H4 (cell line): ENCODE measurements at places on chromosomes 2 and 18.

DNA sequence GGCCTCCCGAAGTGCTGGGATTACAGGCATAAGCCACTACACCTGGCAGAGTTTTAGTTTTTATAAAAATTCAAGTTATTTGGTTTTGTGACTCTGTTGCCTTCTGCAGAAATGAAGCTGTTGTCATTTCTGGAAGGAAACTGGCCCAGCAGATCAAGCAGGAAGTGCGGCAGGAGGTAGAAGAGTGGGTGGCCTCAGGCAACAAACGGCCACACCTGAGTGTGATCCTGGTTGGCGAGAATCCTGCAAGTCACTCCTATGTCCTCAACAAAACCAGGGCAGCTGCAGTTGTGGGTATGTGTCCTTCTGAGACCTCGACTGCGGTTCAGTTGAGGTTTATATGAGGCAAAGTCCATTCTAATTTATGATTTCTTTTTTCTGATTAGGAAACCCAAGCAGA is 7.2 kb downstream of the MTHFD2 start:
- no peak for DNase-seq

- no peak for DNase-seq
Measured at GRCh38 chr2:26148501-26148900, 24.4 kb upstream of the GAREM2 start.

- no peak for DNase-seq
Measured at GRCh38 chr18:30135938-30136337, 906.6 kb downstream of the DSC3 start.

GRCh38 chr2:216508229-216508628 is 9.6 kb downstream of the RPL37A start:
- no peak for DNase-seq

GRCh38 chr18:29749704-29750103 is 1292.8 kb downstream of the DSC3 start:
- no peak for DNase-seq

GRCh38 chr2:135701442-135701841 is 40.2 kb upstream of the UBXN4 start:
- peak; percentile 12 for DNase-seq

GRCh38 chr2:221563270-221563985 is 8.7 kb downstream of the EPHA4 start:
- no peak for DNase-seq

DNA sequence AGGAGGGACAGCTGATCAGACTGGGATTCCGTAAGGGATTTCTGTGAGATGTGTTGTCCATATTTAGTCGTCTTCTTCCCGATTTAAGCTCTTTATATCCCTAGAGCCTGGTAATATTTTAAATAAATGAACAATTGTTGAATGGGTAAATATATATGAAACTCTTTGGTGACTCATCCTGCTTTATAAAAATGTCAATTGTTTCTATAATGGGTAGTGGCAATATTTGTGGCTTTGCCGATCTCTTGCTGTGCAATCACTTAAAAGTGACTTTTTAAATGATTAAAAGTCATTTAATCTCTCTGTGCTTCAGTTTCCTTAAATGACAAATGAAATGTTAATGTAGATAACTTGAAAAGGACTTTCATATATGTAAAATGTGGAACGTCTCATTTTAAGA is 339.2 kb downstream of the RNF144A start:
- no peak for DNase-seq

GRCh38 chr2:96554293-96555145 is 18.0 kb downstream of the ARID5A start:
- DNase-seq, result peak; percentile 37

DNA sequence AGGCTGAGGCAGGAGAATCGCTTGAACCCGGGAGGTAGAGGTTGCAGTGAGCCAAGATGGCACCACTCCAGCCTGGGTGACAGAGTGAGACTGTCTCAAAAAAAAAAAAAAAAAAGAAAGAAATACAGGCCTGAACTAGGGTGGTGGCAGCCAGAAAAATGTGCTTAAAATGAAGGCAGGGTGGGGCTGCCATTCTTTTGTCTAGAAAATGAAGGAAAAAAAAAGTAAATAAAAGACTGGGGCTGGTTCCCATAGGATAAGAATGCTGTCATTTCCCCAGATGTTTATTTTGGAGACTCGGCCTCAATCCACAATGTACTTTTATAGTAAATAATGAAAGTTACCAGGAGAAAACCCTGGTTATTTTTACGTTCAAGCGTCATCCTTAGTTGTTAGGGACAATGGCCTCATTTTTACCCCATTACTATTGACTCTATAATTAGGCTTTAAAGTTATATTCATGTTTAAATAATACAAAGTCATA is 58.9 kb downstream of the ATP8B1 start:
- DNase-seq, result peak; percentile 61

DNA sequence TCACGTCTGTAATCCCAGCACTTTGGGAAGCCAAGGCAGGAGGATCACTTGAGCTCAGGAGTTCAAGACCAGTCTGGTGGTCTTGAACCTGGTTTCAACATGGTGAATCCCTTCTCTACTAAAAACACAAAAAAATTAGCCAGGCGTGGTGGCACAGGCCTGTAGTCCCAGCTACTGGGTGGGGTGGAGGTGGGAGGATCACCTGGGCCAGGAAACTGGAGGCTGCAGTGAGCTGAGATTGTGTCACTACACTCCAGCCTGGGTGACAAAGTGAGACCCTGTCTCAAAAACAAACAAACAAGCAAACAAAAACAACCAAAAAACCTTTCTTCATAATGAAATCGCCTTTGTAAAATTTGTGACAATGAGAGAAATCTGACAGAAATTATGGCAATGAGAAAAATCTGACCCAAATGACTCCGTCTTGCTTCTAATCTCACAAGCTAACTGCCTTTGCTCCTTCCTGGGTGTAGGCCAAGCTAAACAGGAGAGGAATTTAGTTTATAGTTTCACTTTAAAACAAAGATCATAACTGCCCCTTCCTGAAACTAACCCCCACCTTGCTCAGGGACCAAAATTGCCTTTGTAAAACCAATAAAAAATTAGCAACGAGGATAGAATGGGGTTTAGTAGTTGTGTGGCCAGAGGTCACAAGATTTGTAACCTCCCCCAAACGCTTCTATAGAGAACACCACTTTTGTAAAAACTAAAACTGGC is 60.7 kb upstream of the KIF5C start:
- peak; percentile 63 for DNase-seq

DNA sequence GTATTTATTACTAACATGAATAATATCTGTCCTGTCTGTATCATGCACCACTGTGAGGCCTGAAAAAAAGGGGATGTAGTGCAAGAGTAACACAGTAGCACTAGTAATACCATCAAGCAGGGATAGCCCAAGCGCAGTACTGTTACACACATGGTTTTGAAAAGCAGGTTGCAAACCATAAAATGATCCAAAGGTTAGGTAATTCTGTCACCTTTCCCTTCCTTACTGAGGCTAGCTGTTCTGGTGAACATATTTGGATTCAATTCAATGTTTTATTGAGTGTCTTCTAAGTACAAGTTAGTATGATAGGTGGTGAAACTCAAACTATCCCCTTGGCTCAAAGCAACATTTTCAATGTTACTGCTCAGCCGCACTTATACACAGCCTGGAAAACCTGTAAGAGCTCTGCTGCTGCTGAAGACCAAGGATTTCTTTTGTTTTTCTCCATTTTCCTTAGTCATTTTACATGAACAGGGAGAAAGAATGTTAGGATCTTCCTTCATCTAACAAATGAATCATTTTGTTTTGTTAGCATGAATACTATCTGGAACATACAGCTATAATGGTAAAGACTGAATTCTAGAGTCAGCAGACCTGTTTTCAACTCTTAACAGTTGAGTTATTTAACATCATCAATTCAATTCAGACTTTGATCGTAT is 102.5 kb upstream of the ITPRID2 start:
- no peak for DNase-seq

- peak; percentile 40 for DNase-seq
Measured at GRCh38 chr2:199704358-199705238, 146.4 kb downstream of the FTCDNL1 start.

DNA sequence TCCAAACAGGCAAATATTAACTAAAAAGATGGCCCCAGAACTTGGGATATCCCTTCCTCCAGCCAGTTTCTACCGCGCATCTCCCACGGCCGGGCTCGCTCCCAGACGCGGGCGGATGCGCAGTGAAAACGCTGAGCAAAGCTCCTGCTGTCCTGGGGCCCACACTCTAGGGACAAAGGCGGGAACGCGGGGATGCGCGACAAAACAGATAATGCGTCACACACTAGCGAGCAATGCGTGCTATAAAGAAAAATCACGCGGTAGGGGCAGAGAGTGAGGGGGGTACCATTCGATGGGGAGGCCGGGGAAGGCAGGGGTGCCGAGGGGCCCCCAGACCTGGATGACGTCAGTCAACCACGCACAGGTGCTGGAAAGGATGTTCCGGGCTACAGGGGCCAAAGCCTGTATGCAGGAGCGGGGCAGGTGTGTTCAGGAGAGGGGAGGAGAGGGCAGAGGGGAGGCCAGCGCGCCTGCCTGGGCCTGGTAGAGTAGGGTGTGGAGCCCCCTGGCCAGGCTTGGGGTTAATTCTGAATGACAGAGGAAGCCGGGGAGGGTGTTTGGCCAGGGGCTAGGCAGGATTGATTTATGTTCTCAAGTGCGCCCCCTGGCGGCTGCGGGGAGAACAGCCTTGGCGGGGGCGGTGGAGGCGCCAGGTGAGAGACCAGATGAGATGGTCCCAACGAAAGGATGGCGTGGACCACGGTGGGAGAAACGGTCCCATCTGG is 14.9 kb upstream of the ITM2C start:
- no peak for DNase-seq

GRCh38 chr2:74039611-74040010 is 54.9 kb downstream of the TET3 start:
- DNase-seq, result no peak

DNA sequence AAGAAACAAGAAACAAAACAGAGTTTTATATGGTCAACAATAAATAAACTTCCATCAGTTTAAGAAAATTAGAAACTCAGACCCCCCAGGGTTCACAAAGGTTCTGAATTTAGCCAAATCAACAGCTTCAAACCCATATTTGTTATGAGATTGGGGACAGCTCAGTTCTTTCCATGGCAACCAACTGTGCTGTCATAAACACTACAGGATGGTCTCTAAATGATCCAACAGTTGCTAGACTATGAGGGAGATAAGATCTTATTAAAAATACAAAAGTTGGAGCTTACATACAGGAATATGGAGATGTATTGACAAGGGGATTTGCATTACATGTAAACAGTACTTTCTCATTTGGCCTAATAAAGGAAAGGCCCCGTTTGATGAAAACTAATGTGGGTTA is 154.6 kb upstream of the CTAGE1 start:
- DNase-seq, result no peak

GRCh38 chr2:20450201-20450999 is 3.5 kb downstream of the RHOB start:
- no peak for DNase-seq

- DNase-seq, result no peak
Measured at GRCh38 chr18:12518326-12518725, 110.6 kb downstream of the PRELID3A start.

DNA sequence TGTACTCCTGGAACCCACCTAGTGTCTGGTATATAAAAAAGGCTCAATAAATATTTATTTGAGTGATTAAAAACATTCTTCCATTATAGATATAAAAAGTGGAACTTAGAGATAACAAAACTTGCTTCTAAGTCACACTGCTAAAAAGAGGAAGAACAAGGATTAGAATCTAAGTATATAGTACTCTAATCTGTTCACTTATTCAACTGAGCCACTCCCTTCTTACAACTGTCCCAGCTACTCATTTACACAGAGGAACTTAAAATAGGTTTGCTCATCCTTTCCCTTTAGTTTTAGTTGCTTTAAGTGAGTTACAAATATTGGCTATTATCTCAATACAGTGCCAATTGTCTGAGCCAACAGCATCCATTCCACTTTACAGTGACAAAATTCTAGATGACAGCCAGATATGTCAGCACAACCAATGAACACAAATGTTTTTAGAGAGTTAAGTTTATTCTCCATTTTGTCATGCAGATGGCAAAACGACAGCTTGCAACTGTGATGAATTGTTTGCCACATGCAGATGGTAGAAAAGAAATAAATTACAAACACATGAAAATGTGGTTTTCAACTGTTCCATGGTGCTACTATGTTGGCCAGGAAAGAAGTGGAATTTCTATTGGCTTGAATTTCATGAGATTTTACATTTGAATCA is 280.7 kb upstream of the ZC3H15 start:
- DNase-seq, result no peak

DNA sequence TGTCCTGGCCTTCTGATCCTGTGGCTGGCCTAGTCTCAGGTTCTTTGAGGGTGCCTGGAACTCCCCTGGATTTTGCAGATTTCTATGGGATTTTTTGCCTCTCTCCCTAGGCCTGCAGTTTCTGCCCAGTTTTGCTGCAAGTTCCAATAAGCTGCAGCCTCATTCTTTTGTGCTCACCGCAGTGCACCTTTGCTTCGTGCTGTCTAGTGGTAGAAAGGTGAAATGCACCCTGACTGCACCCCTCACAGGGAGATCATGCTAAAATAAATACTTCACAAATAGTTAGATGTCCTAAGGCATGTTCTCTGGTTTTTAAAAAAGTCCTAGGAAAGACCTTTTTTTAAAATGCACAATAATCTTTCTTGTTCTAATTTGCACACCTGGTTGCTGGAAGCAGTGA is 72.5 kb downstream of the GNAL start:
- no peak for DNase-seq
